ENCODE measurements at places on chromosomes 16 and 17.

DNA sequence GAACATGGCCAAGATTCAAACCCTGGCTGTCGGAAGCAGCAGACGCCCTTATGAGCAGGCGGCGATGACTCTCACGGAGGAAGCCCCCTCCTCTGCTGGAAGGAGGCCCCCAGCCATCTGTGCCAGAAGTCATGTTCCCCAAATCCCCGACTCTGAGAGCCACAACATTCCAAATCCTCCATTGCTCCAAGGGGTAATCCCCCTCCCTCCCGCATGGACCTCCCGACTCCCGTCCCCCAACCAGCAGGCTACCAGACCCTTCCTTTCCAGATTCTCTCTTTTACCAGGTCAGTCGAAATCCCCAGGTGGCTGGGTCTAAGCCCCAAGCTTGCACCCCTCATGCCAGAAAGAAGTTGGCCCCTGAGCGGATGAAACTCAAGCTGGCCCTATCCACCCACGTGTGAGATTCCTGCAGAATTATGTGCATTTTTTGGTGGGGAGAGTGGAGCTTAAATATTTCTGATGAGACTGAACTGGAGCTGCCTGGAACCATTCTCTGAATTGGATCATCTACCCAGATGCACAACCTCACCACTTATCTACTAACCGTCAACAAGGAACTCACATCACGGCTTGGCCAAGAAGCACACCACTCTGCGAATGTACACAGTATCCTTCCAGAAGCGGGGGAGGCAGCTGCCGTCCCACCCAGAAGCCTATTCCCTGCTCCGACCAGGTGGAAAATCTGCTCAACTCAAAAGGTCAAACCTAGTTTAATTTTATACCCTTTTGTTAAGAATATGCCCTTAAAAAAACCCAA, 283.5 kb downstream of the C16orf95 start:
- DNase-seq: no peak

DNA sequence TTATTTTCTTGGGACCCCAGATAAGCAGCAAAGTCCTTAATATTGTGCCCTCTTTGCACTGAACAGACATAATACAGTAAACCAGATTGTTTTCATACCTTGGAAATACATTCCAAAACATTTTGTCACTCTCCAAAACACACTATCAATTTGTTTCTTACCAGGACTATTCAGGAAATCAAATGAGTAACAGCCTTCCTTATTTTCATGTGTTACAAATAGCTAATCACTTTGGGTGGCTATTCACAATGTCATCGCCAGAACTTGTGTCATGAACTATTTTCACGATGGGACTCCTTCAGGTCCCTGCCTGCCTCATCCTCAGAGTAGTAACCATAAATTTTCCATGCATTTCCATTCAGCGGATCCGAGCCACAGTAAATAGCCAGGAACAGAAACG, 104.5 kb downstream of the MAP2K6 start:
- no peak for DNase-seq

- no peak for DNase-seq
These were observed 482.9 kb upstream of the CDH11 start for GRCh38 chr16:65604771-65605170.

DNA sequence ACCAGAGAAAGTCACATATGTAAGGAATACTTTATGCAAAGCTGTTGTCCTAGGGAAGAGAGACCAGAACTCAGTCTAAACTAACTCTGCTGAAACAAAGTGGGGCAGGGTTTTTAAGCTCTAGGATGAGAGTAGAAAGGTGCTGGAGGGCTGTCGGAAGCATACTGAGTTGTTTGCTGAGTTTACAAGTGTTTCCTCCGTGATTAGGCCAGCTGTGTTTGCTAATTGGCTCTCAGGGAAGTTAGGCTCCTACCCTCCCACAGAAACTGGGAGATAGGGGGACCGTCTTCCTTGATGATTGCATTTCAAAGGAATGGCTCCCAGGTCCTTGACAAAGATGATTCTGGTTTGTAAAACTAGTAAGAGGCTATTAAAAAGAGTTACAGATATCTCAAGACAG, 24.4 kb upstream of the CRYM start:
- DNase-seq: no peak

DNA sequence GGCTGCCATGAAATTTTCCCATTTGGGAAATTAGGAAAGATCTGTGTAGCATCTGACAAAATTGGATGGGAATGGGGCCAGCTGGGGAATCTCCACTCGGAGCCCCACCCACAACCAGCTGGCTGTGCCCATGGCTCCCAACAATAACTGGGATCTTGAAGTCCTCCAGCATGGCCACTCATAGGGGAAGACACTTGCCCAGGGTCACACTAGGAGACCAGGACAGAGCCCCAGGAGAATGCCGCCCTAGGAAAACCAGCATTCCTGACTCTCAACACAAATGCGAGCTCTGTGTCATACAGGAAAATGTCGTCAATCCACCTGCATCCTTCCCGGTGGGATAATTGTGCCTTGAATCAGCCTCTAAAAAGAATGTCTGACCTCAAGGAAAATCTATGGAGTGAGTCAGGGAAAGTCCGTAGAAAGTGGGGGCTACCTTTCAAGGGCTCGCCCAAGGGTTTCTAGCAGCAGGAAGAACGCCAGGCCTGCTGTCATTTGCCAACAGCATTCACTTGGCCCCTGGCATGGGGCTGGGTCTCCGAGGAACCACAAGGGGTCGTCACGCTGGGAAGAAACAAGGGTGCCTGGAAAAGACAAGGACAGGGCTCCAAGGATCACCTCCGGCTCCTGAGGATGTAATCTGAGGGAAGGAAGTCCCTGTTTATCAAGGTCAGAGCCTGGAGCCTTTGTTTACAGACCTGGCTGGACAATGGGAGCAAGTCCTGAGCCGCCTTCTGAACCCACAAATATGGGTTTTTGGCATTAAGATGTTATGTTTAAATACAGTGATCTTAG, 15.9 kb downstream of the CDH5 start:
- no peak for DNase-seq

- no peak for DNase-seq
These were observed 13.3 kb upstream of the COG7 start for GRCh38 chr16:23466162-23466885.

GRCh38 chr16:87538160-87538559, 45.3 kb upstream of the ZCCHC14 start:
- DNase-seq: no peak
